ENCODE measurements at places on chromosomes 11 and 22.
A peak's percentile ranks its signal among the peaks of the same experiment; 100 is the strongest.

DNA sequence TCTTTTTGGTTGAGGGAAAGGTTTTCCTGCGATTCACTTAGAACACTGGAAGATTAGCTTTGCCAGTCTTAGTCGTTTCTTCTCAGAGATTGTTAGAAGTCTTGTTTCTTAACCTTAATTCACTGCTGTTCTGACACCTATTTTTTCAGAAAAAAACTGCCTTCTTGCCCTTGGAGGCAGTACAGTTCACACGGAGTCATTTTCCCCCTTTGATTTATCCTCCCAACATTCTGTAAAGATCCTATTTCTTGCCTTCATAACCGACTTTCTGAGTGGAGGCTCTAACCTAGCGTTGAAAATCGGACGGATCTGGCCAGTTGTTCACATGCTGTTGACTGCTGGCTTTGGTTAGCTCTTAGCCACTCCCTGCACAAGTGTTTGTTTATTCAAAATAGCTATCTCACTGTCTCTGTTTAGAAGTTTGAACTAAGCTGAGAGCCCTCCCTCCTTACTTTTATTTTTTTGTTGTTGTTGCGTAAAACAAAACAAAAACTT is 737 bp downstream of the BCL2L13 start:
- peak; percentile 62 for DNase-seq

DNA sequence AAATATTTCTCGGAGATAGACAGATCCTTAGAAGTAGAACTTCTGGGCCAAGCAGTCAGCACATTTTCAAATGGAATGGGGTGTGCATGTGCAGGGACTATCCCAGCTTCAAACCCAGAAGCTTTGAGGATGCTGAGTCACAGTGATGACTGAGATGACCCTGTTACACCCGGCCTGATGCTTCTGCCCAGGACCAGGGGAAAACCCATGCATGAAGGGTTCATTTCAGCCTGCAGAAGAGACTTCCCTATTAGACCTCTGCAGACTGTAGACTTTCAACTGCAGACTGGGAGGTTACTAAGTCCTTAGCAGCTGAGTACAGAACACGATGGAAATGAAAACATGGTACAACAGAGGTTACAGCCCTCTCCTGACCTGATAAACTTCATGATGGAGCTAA is 3.6 kb upstream of the OR2AT4 start:
- no peak for DNase-seq

DNA sequence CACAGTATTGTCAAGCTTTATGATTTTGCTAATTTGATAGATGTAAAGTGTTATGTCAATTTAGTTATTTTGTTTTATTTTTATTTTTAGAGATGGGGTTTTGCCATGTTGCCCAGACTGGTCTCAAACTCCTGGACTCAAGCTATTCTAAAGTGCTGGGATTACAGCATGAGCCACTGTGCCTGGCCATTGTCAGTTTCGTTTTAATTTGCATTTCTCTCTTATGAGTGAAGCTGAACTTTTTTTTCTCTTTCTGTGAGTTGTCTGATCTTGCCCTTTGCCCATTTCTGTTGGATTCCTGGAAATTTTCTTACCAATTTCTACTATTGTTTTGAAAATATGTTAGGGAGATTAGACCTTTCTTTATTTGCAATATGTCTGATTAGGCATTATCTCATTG is 15.5 kb downstream of the NEU3 start:
- no peak for DNase-seq

GRCh38 chr11:59198726-59199125 is 14.0 kb downstream of the MPEG1 start:
- no peak for DNase-seq

GRCh38 chr22:37267135-37267587 is 15.1 kb upstream of the CYTH4 start:
- DNase-seq = peak; percentile 71

DNA sequence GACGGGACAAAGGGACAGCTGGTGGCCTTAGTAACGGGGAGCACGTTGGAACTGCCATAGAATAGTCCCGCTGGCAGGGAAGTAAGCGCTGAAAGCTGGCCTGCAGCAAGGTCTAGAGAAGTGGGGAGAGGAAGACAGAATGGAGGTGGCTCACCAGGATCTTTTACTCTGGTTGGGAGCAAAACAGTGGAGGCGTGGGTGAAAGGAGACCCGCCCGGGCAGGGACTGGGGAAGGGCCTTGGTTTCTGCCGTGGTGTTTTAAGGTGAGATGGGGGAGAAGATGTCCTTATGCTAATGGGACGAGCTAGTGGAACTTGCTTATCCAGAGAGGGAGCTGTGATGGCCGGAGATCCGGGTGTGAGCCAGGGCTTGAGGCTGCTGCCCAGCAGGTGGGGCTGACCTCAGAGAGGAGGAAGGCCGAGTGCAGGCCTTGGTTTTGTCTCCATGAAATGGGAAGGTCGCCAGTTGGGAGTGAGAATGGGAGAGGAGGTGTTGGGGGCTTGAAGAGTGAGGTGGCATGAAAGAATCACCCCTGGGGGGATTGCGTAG is 56.4 kb upstream of the CTTN start:
- no peak for DNase-seq

DNA sequence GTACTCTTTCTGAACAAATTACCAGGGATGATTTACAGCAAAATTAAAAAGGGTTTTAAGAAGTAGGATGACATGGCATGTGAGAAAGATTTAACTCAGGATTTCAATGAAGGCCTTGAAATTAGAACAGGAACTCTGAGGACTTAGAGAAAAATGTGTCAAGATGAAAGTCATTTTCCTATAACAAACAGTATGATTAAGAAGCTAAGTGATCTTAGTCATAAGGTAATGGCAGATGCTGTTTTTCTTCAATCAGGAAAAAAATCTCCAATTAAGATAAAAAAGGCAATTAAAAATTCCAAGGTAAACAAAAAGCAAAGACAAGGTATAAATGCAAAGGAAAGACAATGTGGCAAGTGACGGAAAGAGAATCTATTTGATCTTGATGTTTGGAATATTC is 73.5 kb downstream of the GAB2 start:
- no peak for DNase-seq

GRCh38 chr11:130145975-130146776 is 13.4 kb upstream of the ST14 start:
- DNase-seq = no peak

Data from astrocyte of the hippocampus (primary cell).